Neuronal stem cell (in vitro differentiated cells): ENCODE measurements at places on chromosomes 6 and 20.

DNA sequence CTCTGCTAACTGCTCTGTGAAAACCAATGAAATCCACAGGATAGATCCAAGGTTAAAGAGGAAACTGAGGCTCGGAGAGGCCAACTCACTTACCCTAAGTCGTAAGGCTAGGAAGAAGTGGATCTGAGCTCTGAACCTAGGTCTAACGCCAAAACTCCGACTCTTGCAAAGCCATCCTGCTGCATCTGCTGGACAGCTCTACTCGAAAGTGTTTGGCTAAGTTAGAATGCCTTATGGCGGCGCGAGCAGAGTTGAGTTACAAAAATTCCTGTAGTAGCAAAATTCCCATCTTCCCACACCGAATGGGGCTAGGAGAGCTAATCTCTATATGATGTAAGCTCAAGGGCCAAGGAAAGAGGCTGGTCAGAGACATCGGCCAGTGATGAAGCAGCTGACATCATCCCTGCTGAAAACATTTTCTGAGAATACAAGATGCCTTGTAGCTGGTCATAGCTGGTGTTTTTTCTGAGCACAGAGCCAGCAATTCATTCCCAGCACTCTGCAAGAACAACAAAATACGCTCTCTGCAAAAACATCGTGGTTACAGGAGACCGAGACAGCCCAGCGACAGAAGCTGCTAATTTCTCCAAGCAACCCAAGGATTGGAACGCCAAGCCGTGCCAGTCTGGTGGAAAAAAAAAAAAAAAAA lies 1.8 kb downstream of the SPATA2 start:
- no peak for DNase-seq

GRCh38 chr20:4810426-4811019 lies 88.8 kb downstream of the PRND start:
- DNase-seq = no peak

DNA sequence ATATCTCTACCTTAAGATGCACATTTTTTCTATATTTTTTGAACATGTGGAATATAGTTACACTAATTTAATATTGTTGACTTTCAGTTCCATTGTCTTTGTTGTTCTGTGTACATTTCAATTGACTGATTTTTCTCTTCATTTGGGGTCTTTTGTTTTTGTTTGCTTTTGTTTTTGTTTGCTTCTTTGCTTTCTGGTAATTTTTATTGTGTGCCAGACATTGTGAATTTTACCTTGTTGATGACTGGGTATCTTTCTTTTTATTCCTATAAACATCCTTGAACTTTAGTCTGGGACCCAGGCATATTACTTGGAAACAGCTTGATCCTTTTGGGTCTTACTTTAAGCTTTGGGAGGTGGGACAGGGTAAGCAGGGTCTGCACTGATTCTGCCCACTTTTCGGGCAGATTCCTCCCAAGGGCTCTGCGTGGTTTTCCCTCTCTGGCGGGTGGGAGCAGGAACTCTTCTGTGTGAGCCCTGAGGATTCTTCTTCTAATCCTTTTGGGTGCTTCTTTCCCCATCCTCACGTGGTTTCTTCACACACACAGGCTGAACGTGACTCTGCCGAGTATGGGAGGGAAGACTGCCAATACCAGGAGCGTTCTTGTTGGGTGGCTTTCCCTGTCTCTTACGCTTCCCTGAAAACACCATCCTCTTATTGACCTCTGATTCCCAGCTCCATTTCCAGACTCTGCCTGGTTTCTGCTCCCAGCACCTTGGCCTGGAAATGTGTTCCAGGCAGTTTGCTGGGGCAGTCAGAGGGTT lies 200.5 kb downstream of the ARID1B start:
- no peak for DNase-seq

DNA sequence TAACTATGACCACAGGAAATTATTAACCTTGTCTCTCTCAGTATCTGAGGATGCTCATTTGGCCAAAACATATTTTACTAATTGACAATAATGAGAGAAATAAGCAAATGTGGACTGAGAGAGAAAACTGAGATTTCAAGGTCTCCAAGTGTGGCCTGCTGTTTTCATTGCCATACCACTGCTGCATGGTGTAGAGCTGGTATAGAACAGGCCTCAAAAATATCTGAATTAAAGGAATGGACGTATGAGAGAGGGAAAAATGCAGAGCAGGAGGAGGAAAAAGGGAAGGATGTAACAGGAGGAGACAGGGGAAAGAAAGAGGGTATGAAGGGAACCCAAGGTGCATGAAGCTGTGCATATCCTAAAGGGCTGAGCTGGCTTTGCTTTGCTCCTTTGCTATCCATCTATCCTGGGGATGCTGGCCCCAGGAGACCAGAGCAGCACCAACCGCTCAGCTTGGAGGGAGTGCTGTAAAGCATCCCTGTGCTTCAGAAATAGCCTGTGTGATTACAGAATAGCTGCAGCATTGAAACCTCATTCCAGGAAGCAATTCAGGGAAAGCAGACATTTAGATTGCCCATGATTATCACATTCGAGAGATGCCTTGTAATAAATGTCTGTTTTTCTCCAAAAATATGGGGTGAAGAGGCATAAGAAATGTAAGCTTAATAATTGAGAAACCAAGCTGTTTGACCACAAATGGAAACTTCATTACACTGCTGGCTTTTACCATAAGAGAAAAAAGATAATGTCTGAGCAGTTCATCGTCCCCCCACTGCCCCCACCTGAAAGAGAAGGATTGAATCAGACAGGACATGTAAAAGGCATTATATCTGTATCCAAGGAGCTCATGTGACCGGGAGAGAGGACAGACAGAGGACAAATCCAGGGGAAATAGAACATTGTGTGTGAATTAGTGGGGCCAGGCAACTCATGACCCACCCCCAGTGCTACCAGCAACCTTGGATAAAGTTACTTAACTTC lies 80.6 kb downstream of the F13A1 start:
- DNase-seq = no peak

DNA sequence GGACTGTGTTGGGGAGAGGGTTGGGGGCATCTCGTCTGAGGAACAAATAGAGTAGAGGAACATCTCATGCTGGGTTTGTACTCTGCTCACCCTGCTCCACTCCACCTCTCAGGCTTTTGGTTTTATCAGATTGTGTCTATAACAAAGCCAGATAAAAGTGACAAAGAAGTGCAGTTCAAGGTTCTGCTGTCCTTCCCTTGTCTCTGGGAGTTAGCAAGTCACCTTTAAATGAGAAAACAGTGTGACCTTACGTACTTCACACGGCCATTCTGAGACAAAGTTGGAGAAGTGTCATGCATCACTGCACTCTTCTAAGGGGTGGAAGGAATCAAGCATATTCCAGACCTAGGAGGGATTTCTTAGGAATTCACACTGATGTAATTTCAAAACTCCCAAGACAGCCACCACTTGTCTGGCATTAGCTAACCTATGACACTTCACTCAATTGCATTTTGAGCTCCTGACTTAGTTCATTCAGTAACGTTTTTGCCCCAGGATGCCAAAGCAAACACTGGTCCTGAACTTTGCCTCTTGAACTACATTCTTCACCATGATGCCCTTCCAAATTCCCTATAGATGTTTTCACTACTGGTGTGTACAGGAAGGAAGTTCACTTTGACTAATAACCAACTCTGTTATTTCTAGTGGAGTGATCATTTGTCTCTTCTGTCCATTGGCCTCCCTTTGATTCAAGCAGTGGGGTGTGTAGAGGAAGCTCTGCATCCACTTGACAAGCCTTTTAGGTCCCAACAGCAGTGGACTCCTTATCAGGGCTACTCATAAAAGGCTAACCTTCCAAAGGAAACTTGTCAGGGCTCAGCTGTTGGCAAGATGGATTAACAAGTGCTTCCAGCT lies 647.6 kb upstream of the FLRT3 start:
- DNase-seq = no peak

- no peak for DNase-seq
Measured at GRCh38 chr6:5665667-5666066, 341.1 kb downstream of the NRN1 start.

DNA sequence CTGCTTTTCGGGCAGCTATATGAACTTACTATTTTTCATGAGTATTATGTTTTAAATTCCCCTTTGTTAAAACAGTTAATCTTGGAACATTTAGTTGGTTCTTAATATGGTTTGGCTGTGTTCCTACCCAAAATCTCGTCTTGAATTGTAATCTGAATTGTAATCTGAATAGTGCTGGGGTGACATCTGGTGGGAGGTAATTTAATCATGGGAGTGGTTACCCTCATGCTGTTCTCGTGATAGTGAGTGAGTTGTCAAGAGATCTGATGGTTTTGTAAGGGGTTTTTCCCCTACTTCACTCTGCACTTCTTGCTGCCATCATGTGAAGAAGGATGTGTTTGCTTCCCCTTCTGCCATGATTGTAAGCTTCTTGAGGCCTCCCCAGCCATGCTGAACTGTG lies 305.4 kb upstream of the MAP3K7 start:
- DNase-seq = no peak

DNA sequence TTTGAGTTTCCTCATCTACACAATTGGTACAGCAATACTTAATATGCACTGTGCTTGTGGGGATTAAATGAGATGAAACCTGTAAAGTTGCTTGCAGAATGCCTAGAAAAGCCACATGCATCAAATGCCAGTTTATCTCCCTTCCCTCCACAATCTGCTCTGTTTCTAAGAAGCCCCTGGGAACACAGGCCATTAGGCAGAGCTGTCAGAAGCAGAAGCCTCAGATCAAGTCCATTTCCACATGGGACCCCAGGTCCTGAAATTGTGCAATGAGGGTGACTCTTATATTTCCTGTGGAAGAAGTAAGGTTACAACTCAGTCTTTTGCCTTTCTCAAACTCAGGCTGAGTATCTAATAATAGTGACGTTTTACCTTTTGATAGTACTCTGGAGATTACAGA lies 737.4 kb downstream of the KIF16B start:
- no peak for DNase-seq

GRCh38 chr20:58854638-58855471 lies 2.3 kb downstream of the GNAS start:
- no peak for DNase-seq

DNA sequence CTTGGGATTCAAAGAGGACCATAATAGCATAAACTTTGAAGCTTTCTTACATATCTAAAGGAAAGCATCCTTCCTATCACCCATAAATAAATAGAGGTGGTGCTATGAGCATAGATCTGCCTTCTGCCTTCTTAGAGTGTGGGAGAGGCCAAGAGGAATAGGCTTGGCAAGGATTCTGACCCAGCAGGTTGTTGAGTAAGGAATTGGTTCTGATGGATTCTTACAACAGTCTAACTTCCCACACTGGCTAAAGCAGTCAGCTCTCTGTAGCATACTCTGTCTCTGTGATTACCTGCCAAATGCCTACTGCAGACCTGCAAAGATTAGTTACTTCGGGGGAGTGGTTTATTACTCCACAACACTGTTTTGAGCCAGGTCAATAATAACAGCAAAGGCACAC lies 198.0 kb upstream of the RAB32 start:
- no peak for DNase-seq

DNA sequence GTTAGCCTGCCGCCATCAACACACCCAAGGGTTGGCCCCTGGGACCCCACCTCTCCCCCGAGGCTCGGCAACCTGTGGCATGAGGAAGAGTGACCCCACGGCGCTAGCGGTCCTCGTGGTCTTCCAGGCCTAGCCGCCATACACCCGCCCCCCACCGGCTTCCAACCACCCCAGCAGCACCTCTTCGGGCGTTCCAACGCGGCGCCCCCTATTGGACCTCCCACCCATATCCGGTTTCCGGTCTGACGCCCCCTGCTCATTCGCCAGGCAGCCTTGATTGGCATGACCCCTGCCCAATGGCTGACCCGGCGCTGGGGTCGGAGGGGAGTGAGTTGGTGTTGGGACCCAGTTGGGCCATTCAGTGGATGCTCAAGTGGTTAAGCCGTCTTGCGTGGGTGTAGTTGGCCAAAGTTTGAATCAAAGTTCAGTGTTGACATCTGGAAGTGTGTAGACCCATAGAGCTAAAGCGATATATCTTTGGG lies at the start of gene GNAS-AS1:
Gene GNAS-AS1 (minus strand): TSS at position 210 of the 482 bp plus-strand sequence.
- DNase-seq = peak; percentile 78

DNA sequence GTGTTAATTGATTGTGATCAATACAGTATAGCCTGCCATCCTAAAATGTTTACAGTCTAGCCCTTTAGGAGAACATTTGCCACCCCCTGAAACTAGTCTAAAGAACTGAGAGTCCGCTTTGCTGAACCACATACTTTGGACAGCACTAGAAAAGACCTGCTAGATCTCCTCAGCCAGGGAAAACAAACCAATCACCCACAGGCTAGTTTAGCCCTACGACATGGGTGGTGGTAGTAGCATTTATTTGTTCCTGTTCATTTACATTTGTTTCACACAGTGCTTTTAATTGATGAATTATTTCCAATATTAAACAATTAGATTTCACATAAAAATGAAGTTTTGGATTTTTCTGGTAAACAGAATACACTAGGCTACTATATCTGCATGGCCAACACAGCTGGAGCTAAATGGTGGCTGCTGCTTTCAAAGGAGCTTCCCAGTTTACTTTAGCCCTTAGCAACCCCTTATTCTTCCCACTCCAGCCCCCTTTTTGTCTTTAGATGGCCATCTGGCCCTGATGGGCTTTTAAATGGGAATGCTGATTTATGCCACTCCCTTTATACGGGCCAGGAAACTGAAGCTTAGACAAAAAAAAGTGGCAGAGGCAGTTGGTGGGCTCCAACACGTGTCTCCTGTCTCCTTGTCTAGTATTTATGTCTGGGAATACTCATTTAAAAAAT lies 72.4 kb downstream of the ADGRG6 start:
- no peak for DNase-seq

GRCh38 chr6:163725008-163725941 lies 310.8 kb downstream of the QKI start:
- DNase-seq = no peak

DNA sequence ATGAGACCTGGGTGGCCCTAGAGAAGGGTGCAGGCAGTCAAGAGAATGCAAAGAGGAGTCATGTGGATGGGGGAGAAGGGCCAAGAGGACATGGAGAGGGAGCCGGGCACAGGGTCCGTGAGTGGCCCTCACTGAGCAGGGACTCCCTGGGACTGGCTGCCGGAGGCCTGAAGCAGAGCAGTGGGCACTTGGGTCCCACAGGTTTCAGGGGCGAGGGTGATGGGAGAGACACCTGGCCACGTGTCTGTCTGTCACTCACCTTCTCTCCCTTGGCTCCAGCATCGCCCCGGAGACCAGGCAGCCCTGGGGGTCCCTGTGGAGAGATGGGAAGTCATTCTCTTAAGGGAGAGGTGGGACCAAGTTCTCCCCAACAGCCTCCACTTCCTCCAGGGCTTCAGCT lies 25.5 kb downstream of the COL11A2 start:
- no peak for DNase-seq

DNA sequence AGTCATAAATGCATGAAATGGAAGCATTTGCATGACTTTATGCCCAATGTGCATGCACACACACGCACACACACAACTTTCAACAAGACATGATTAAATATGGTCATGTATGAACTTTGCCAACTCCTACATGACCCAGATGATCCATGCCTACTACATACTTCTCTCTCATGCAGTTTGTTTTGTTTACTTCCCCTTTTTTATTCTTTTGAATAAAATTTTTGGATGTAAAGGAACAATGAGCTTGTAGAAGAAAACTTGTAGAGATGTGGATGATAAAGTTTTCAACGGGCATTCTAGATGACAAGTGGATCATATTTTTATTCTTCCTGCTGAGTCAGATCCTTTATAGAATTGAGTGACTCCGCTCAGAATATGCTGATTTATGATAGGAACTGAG lies 50.8 kb upstream of the AIG1 start:
- DNase-seq = no peak

- DNase-seq = no peak
Measured at GRCh38 chr6:160949531-160949930, 42.0 kb upstream of the MAP3K4 start.

- DNase-seq = no peak
Measured at GRCh38 chr6:24489881-24490280, 503 bp upstream of the GPLD1 start.
